CD8-positive, alpha-beta memory T cell (primary cell): ENCODE measurements at places on chromosomes 6 and 20.

DNA sequence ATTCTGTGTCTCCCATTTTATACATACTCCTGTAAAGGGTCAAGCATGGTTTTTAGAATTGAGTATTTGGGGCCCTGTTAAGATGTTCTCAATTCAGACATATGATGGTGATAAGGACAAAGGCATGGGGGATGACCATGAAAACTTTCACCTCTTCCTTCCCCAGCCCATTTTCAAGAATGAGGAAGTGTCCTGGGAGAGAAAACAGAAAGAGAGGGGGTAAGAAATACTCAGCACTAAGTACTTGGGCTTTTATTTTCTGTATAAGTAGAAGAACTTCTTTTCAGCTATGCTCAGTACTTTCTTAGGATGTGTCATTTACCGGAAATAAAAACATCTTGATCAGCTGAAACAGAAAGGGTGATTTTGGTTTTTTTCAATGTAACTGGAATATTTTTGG is 10.9 kb upstream of the MBOAT1 start:
- no peak for DNase-seq

- no peak for DNase-seq
These were observed 88.4 kb upstream of the PLEKHG1 start for GRCh38 chr6:150511313-150511712.

- no peak for DNase-seq
These were observed 9.6 kb upstream of the BPHL start for GRCh38 chr6:3108746-3109414.

- no peak for DNase-seq
These were observed 49.6 kb upstream of the HLA-A start for GRCh38 chr6:29892696-29893095.

GRCh38 chr20:57361517-57361916 is 10.5 kb downstream of the RAE1 start:
- DNase-seq = no peak

- DNase-seq = no peak
These were observed 59.6 kb downstream of the RAB44 start for GRCh38 chr6:36757206-36757605.

DNA sequence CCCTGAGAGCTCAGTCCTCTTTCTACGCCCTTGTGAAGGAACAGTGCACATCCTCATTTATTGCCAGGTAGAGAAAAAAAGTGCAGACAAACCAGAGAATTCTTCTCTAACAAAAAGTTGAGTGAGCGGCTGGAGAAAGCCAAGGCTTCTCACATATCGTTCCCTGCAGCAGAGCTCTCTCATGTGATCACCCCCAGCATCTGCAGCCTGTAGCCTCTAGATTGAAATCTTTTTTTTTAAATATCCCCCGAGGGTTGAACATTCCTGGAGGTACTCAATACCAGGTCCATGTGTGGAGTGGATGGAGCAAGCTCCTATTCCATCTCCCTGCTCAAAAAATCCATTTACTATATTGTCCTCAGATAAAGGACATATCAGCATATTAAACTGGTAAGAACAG is 22.9 kb upstream of the ZNF133 start:
- DNase-seq = no peak

DNA sequence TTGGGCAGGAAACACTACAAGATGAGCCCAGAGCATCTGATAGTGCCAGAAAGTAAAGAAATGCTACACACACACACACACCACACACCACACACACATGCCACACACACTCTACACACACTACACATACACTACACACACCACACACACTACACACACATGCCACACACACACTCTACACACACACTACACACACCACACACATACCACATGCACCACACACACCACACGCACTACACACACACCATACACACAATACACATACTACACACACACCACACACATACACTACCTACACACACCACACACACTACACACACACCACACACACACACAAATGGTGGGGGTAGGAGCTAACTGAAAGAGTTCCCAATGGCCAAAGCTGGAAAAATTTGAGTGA is 3.6 kb upstream of the TMEM74B start:
- DNase-seq = no peak

DNA sequence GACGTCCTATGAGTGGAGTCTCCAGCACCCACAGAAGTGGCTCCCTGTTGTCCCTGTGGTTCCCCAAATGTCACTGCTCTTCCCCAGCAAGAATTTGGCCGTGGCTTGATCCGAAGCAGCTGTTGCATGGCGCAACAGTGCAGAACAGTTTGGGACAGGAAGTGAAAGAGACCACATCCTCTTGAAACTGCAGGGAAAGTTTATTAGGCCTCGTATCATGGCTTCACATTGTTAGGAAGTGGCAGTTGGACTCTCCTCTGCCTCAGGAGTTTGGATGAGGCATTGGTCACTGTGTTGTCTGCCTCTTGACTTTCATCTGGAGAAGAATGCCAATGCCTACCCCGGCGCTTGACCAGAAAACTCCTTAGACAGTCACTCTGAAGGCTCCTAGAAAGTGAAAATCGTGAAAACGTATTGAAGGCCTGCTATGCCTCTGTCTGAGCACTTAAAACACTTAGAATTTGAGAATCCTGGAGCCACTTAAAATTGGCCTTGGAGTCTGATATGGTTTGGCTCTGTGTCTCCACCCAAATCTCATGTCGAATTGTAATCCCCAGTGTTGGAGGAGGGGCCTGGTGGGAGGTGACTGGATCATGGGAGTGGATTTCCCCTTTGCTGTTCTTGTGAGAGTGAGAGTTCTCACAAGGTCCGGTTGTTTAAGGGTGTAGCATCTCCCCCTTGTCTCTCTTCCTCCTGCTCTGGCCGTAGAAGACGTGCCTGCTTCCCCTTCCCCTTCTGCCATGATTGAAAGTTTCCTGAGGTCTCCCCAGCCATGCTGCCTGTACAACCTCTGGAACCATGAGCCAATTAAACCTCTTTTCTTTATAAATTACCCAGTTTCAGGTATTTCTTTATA is 334.9 kb upstream of the JARID2 start:
- DNase-seq = no peak

GRCh38 chr6:9933677-9934076 is 481.2 kb downstream of the TFAP2A start:
- no peak for DNase-seq

- DNase-seq = no peak
These were observed 129.4 kb upstream of the CENPW start for GRCh38 chr6:126210398-126211075.

GRCh38 chr6:30641048-30641447 is 5.9 kb upstream of the C6orf136 start:
- no peak for DNase-seq

DNA sequence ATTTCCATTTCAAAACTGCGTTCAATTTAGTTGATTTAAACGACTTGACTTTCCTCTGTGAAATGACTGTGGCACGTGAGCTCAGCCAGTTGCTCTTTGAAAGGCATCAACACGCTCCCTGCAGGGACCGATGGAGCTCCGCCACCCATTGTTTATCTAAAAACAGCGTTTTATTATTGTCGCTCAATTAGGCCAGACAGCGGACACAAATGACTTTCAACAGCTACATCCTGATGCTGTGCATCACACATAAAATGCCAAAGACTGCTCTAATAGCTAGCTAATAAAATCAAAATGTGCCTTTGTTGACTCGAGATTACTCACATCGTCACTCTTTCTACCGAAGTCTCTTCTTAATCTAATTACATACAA is 332.5 kb downstream of the CD83 start:
- DNase-seq = no peak

DNA sequence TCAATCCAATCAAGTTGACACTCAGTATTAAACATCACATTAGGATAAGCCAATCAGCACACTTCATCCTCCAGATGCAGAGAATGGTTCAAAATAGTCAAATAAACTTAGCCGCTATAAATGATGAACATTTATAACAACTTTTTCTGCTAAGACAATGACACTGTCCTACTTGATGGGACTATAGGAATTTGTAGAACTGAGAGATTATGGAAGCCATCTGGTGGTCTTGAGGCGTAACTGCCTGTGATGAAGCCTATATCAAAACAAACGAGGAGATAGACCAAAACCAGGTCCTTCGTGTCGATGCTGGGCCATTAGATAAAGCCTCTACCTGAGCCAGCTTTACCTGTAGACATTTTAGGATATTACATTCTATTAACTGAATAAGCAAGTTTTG is 631.1 kb downstream of the COL12A1 start:
- DNase-seq = no peak

- no peak for DNase-seq
These were observed 48.4 kb downstream of the PLAGL2 start for GRCh38 chr20:32158943-32159660.

GRCh38 chr20:64011366-64011779 is 24.6 kb upstream of the C20orf204 start:
- DNase-seq = peak; percentile 3

GRCh38 chr6:105675715-105676397 is 273.0 kb upstream of the PREP start:
- no peak for DNase-seq

DNA sequence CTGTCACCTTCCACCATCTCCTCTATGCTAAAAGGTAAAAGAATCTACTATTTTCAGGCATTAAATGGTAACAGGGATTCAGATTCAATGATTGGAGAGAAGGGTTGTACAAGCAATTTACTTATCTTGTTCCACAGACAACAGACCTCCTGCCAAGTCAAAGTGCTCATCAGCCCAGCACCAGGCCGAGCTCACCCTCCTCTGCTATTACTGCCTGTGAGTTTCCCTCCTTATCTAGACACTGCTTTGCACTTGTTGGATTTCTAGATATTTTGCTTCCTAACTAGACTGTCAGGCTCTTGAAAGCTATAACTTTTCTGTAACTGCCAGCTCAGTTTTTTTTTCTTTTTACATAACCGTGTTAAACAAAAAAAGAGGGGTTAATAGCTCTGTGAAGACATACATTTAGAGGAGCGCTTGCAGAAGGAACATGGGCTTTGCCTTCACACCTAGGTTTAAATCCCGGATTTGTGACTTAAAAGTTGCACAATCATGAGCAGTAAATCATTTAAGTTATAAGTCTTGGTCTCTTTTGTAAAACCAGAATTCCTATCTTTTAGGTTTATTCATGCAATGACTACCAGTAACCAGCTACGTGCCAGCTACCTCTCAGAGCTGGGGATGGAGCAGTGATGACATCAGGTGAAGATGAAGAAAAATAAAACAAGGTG is 1.1 kb upstream of the FAM162B start:
- DNase-seq = no peak

- DNase-seq = no peak
These were observed 122.3 kb downstream of the B3GAT2 start for GRCh38 chr6:70834520-70834919.
